Stimulated activated CD8-positive, alpha-beta memory T cell treated with anti-CD3 and anti-CD28 coated beads, Interleukin-15, amount 100 ng/mL, for 4 hours (primary cell): ENCODE measurements at places on chromosomes 13 and 19.

DNA sequence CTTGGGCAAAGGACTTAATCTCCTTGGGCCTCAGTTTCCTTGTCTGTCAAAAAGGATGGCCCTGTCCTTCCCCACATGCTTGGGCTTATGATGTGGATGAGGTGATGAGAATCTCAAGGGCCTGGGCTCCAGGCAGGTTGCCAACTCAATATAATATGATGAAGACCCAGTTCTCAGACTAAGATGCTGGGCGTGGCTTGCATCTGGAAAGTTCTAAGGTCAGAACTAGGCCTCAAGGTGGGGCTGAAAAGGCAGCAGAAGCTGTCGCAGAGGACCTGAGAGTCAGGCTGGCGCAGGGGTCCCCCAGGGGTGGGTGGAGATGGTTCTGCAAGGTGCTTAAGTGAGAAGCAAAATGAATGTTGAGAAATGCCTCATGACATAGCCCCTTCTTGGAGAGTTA, 58.8 kb downstream of the RGCC start:
- DNase-seq: no peak

DNA sequence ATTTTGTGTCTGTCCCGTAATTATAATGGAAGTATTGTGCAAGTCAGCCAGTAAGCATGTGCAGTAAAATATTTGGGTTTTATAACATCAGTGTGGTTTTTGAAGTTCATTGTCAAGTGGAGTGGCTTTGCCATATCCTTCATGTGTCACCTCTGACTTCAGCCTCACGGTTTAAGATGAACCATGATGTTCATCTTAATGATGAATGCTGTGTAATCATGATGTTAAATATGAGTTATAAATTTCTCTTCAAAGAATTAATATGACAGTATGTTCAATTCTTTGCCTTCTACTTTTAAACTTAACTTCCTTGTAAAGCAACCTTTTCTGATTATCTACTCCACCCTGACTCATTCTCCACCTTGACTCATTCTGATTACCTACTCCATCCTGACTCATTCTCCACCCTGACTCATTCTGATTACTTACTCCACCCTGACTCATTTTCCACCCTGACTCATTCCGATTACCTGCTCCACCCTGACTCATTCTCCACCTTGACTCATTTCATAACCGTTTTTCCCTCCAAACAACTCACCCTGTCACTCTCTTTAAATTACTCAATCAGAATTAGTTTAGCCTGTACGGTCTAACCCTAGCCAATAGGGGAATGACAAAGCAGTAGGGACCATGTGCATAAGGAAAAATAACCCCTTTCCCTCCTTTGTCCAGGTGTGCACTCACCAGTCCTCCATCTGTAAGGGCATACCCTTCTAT, 50.3 kb upstream of the ANKRD10 start:
- no peak for DNase-seq

- no peak for DNase-seq
Observed at GRCh38 chr19:53812335-53812734, 11.8 kb downstream of the NLRP12 start.

- no peak for DNase-seq
Observed at GRCh38 chr19:35414442-35414841, 33.6 kb upstream of the FFAR2 start.

GRCh38 chr13:61592489-61592888, 176.8 kb upstream of the PCDH20 start:
- no peak for DNase-seq

DNA sequence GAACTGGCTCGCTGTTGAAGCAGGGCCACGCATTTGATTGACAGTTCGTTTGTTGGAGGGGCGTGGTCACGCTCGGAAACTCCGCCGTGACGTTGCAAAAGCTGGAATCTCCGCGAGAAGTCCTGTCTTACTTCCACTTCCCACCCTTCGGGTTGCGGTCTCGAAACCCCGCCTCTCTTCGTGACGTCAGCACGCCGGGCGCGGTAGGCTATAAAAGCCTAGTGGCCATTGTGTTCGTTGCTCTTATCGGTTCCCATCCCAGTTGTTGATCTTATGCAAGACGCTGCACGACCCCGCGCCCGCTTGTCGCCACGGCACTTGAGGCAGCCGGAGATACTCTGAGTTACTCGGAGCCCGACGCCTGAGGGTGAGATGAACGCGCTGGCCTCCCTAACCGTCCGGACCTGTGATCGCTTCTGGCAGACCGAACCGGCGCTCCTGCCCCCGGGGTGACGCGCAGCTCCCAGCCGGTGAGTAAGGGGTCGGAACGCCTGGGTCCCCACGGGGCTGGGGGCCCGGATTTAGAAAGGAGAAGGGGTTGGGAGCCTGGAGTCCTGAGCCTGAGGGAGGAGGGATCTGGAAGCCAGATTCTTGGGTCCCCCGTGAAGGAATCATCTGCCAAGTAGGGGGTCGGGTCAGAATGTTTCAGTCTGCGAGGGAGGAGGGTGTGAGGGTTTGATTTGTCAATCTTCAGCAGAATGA, at the start of gene PPP1R15A:
Gene PPP1R15A, plus strand, starts transcription at position 240 of the 702 bp plus-strand sequence. CDS start 813 bp downstream, outside the sequence.
- DNase-seq: peak; percentile 96

- DNase-seq: no peak
Observed at GRCh38 chr13:45811891-45812694, 39.5 kb downstream of the SIAH3 start.

GRCh38 chr13:32170841-32171240, 139.3 kb downstream of the FRY start:
- DNase-seq: no peak

GRCh38 chr19:45657520-45658167, 10.4 kb upstream of the GIPR start:
- no peak for DNase-seq

DNA sequence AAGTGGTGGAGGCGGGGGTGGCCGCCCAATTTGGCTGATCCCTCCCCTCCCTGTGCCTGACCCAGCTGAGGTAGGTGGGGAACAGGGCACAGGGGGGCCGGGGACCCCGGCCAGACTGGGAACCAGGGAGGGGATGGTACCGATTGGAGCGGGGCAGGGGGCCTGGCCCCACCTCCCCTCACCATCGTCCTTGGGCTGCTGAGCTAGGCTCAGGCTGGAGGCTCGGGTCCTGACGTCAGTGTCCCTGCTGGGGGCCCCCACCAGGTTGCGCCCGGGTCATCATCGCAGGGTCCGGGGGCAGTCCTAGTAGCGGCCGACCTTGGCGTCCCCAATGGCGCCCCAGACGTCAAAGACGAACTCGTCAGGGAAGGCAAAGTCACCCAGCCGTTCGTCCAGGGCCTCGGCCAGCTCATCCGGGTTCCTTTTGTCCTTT, 3.0 kb upstream of the PTGER1 start:
- DNase-seq: no peak

DNA sequence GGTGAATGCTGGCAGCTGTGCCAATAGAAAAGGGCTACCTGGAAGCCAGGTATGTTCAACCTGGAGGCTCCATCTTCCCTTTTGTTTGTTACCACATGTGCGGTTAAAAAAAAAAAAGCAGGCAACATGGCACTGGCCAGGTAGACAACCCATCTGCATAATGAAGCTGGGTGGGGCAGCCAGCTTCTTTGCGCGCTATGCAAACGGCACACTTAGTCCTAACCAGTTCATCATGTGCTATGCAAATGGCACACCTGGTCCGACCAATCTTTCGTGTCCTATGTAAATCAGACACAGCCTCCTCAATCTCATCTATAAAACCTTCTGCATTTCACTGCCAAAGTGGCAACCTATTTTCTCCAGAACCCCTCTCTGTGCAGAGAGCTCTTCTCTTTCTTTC, 11.3 kb upstream of the IGSF23 start:
- DNase-seq: no peak

GRCh38 chr19:57830071-57830602, at the start of gene ZNF587B:
TSS of gene ZNF587B (plus strand) at chr19:57830299. CDS start at chr19:57830529, 230 bp downstream.
- DNase-seq: no peak
